Skin of body (tissue), 3 donors: ENCODE measurements at places on chromosomes 2 and 18. TPM values are rescaled to one million over a fixed set of nuclear protein-coding genes. Genes with fewer than 3 reads are reported as not detected.

Gene EHBP1
- 96.0 TPM for total RNA-seq

GRCh38 chr2:226190479-226191252 is 609.0 kb downstream of the IRS1 start:
- DNase-seq = no peak

DNA sequence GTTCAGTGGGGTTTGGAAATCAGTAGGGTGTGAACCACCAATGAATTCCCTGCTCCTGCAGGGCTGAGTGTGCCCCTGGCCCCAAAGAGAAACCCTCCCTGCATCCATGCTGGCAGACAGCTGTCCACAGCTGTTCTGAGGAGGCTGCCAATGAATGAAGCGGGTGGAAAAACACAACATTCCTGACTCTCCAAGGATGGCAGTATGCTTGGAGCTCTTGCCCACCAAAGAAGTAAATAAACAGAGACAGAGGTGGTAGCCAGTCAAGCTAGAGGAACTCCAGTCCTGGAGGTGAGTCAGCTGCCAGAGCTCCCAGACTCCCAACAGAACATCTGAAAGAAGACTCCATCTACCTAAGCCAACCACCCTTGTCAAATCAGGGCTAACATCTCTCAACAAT is 6.2 kb downstream of the ZBTB7C start:
- no peak for DNase-seq

GRCh38 chr18:79299272-79299671 is 96.5 kb upstream of the NFATC1 start:
- no peak for DNase-seq

DNA sequence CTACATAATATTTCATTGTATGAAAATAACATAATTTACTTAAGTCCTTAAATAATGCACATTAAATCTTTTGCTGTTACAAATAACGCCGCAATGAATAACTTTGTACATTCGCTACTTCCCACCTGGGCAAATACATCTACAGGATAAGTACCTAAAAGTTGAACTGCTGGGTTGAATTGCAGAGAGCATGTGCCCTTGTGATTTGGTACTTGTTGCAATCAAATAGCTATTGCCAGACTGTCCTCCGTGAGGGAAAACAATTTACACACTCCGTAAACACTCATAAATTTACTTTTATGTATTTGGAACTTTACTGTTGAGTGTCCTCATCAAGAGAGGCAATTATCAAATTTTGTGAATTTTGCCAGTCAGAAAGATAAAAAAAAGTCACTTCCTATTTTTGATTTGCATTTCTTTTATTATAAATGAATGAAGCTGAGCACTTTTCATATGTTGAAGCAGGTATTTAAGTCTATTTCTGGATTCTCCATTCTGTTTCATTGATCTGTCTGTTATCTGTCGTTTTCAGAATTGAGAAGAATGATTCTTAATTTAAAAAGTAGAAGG is 140.8 kb upstream of the SERTAD2 start:
- DNase-seq = no peak

- no peak for DNase-seq
Observed at GRCh38 chr18:44943311-44943881, 262.7 kb downstream of the SETBP1 start.

GRCh38 chr2:216908300-216908699 is 48.4 kb upstream of the TNP1 start:
- no peak for DNase-seq

DNA sequence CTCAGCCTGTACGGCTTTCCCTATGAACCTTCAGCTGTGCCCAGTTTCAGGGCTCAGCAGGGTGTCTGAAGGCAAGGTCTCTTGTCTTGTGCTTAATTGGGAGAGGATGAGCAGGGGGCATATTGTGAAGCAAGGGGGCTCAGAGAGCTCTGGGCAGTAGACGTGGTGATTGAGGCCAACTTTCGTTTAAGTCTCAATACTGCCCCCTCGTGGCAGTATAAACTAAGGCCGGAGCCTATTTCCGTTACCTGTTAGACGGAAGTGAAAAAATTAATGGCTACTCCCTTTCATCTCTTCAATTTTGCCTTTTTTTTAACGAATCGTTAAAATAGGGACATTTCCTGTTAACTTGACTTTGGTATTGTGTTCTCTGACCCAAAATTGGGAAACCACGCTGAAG is 193.4 kb downstream of the TDRD15 start:
- no peak for DNase-seq

- no peak for DNase-seq
Observed at GRCh38 chr18:55444536-55444935, 143.5 kb downstream of the TCF4 start.

GRCh38 chr18:60247103-60247502 is 125.5 kb downstream of the MC4R start:
- DNase-seq = no peak

GRCh38 chr18:73545472-73545871 is 602.2 kb downstream of the FBXO15 start:
- DNase-seq = no peak

DNA sequence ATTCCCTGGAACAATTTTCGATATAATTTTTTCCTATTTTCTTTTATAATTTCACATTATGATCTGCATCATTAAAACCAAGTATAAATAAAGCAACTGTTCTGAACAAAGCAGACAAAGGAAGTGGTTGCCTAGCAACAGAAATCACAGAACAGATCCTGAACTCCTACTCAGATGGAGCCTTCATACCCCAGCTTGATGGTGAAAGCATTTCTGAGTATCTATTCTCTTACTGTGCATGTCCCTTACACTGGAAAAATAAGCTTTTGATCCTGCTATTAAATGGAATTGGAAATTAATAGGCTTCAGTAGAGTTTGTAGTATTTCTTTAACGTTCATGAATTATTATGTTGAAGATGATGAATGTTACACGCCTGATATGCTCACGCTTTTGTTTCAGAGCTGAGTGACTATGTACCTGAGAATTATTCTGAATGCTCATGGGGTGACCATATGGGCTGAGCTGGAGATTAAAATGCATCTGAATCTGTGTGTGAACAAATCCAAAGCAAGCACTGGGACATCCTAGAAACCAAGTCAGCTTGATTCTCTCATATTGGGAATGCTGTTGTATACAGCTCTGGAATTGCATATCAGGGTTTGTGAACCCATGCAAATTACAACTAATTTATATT is 254.0 kb downstream of the KCNJ3 start:
- no peak for DNase-seq

DNA sequence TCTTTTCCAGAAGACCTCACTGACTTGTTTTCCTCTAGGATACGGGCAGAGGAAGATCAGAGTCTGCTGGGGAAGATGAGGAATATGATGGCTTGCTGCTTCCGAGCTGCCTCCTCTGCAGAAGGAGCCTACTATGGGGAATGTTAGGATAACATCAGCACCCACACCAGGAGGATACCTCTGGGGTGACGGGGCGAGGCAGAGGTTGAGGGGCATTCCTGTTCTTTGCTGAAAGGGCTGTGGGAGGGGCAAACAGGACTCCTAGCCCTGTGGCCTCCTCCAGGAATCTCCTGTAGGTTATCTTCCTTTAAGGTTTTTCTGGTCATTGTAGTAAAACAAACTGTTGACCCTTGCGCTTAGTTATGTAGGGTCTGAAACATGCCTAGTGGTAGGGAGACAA is 102.5 kb downstream of the CRIM1 start:
- DNase-seq = no peak

Gene HAT1
- 44.2 TPM for total RNA-seq

Gene NAT8
- total RNA-seq = not detected

DNA sequence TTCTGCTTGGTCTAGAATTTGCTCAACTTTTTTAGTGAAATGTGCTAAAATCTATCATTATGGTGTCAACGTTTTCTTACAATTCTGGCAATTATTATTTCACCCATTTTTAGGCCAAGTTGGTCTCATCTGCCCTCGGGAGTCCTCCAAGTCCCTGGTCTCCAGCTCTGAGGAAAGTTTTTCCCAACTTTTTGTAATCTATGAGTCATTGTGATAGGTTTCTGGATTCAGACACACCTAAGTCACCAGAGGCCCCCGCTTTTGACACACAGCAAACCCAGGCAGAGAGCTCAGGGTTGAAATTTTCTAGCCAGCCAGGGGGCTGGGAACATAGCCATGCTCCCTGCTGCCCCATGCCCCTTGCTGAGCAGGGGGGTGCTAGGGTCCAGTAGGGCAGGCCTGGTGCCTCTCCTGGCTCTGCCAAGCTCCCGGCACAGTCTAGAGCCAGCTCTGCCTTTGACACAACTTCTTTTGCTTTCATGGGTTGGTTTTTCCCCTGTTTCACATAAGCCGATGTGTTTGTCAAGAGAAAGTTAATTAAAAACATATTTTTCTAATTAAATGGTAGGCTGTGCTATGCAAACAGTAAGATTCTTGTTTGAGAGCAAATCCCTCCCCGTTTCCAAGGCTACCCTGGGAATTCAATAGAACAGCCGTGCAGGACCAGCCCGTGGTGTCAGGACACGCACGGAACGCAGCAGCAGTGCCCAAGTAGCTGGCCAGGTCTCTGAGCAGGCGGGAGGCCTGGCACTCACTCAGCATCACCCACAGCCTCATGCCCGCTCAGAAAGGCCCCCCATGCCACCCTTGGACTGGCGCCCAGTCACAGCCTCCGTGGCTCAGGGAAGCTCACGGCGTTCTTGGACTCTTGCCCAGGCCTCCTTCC is 25.5 kb upstream of the SNED1 start:
- DNase-seq = peak; percentile 73

- DNase-seq = peak; percentile 71
Observed at GRCh38 chr2:109322111-109322510, 193.1 kb downstream of the SH3RF3 start.

Gene TRIB2
- 19.0 TPM for total RNA-seq

DNA sequence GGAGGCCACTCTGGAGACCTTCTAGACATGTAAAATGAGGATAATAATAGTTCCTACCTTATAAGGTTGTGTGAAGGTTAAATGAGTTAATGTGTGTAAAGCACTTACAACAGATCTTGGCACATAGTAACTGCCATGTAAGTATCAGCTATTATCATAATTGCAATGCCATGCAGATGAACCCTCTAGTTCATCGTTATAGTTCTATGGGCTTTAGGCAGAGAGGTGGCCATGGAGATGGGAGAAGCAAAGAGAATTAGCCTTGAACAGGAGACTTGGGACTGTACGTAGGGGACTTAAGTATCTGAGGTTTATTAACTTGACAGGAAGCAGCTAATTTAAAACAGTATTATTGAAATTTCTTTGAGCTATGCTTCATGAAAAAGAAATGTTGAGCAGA is 151.8 kb downstream of the PIK3C3 start:
- DNase-seq = no peak

- DNase-seq = no peak
Observed at GRCh38 chr2:128016620-128017019, 11.2 kb downstream of the SAP130 start.

Gene UGT1A5
- not detected for total RNA-seq

Gene LRRC30
- total RNA-seq = 0.69 TPM

- DNase-seq = no peak
Observed at GRCh38 chr2:112541315-112542122, 746 bp upstream of the POLR1B start.

- DNase-seq = peak; percentile 37
Observed at GRCh38 chr18:63451799-63452660, 24.7 kb upstream of the SERPINB5 start.

- DNase-seq = no peak
Observed at GRCh38 chr2:105070010-105070865, 32.4 kb downstream of the MRPS9 start.

Gene CROCC2
- total RNA-seq = 0.30 TPM

DNA sequence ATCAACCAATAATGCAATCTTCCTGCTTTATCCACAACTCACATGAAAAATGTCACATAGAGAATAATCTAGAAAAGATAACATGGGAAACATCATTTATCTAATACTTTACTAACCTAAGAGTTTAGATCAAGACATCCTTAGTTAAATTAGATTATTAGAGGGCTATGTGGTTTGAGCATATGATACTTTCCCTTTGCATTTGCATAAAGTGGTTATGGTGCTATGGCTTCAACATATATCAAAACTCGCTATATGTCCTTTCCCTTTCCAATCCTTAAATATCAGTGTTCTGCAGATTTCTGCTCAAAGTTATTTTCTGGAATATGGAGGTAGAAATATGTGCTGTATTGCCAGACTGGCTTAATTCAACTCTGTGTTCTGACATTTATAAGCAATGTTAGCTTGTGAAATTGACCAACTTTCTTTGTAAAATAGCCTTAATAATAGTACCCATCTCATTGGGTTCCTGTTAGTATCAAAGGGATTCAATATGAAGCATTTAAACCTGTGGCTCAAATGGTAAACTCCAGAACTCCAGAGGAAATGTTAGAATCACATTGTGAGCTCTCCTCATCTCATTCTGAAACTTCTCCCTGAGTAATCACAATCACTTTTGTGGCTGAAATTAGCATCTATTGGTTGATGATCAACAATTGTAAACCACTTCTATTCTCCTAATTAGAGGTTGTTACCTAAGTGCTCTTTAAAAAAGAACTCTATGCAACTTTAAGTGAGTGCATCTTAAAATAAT is 1089.9 kb upstream of the SLC39A10 start:
- DNase-seq = no peak

DNA sequence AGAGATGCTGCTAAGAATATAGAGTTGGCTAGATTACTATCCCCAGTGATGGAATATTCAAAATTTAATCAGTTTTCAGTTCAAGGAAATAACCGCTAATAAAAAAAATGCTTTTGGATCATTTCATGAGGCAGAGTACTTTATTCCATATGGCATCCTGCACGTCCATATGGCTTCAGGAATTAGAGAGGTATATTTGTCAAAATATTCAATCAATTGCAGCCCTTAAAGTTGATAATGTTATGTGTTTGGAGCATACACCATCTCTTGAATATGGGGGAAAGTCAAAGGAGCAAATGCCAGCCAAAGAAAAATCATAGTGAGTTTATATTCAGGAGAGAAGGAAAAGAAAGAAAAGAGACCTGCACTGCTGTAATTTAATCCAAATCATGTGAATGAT is 266.4 kb downstream of the TMEM182 start:
- DNase-seq = no peak

DNA sequence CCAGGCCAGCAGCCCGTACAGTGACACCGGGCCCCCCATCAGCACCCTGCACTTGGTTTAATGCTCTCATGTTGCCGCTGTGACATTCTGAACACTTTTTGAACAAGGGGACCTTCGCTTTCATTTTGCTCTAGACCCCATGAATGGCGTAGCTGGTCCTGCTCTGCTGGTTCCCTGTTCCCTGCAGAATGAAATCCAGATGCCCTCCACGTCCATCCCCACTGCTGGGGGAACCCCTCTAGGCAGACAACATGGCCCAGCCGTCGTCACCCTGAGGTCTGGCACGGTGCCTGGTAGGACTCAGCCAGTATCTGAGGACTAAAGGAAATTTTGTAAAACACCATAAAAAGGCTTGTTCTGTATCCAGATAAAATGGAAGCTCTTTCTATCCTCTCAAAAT is 128.6 kb downstream of the KCTD1 start:
- DNase-seq = no peak

DNA sequence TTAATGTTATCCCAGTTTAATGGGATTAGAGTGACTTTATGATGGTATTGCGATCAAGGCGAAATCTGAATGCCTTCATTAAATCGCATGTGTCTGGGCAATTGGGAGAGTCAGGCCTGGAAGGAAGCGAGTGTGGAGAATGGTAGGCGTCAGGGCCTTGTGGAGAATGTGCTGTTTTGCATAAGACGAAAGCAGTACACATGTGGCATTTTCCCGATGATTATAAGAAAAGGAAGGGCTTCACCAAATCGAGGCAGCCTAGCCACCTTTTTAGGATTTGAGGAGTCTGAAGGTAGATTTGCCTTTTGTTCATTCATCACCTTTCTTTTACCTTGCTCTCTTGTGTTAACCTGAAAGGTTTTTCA is 1.0 kb downstream of the ZNF532 start:
- peak; percentile 29 for DNase-seq
